Upper lobe of left lung (tissue), 6 donors: ENCODE measurements at places on chromosomes 11 and 22.

GRCh38 chr11:70112017-70112434, 33.9 kb downstream of the ANO1 start:
- no peak overlapping the region for H3K4me3 ChIP-seq
- H3K36me3 ChIP-seq = no peaks in the 10 kb centered on the region
- no peaks in the 10 kb centered on the region for H3K27me3 ChIP-seq
- no peak overlapping the region for H3K27ac ChIP-seq
- H3K4me1 ChIP-seq = no peaks in the 10 kb centered on the region
- no peak for DNase-seq

DNA sequence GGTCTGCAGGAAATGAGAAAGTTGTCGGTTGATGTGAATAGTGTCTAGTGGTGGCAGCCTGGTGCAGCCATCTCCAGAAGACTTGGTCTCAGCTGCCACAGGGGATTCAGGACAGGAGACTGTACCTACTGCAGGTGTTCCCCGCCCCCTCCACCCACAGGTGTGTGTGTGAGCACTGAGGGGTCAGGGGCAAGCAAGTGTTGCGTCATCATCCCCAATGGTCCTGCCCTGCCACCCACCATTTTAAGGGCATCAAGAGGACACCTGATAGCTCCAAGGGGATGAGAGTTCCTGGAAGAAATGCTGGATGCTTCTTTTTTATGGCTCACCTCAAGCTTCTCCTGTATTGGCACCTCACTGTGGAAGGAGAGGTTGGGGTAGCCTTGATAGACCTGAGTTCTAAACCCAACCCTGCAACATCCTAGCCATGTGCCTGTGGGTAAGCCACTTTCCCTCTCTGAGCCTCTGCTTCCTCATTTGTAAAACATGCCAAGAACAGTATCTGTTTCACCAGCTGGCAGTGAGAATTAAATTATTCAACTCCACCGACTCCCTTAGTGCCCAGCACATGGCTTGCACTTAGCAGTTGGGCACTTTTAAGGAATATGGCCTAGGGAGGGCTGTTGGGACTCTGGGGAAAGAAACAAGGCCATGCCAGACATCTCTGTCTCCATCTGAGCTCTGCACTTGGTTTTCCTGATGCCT, 6.1 kb downstream of the C11orf91 start:
- no peak for DNase-seq
- H3K4me3 ChIP-seq = no peak overlapping the region
- no peaks in the 10 kb centered on the region for H3K36me3 ChIP-seq
- H3K4me1 ChIP-seq = peaks cover 68% of the 10 kb centered on the region

DNA sequence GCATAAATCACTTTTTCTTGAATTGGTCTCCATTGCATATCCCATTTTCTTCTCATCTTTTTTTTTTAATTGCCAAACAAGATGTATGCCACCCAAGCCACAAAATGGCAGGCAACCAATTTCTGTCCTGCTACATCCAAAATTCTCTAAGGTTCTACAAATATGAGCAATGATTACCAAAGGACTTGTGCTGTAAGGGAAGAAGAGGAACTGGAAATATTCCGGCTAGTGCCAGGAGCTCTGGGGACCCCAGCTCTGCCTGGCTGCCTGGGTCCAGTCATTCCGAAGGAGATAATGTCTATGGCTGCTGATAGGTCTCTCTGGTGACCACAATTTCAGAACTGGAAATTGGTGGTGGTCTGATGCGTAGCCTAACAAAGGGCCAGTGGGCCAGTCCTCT, 17.1 kb upstream of the SNX32 start:
- H3K4me1 ChIP-seq = peaks cover 16% of the 10 kb centered on the region
- DNase-seq = no peak
- H3K27me3 ChIP-seq = no peaks in the 10 kb centered on the region
- H3K27ac ChIP-seq = peak overlapping the region; percentile 80

GRCh38 chr11:10294290-10294953, 403 bp upstream of the SBF2 start:
- H3K4me1 ChIP-seq = peaks cover 35% of the 10 kb centered on the region
- peaks cover 4% of the 10 kb centered on the region for H3K27me3 ChIP-seq
- H3K27ac ChIP-seq = peak overlapping the region; percentile 96
- H3K4me3 ChIP-seq = peak overlapping the region; percentile 76

DNA sequence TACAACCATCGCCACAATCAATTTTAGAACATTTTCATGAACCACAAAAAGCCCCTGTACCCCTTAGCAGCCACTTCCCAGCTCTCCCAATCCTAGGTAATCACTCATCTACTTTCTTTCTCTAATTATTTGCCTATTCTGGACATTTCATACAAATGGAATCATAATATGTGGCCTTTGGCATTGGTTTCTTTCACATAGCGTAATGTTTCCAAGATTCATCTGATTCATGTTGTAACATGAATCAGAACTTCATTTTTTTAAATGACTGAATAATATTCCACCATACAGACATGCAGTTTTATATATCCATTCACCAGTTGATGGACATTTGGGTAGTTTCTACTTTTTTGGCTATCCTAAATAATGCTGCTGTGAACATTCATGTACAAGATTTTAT, 56.2 kb upstream of the RCN1 start:
- H3K27me3 ChIP-seq = no peaks in the 10 kb centered on the region
- no peaks in the 10 kb centered on the region for H3K4me1 ChIP-seq
- H3K27ac ChIP-seq = no peak overlapping the region
- H3K36me3 ChIP-seq = no peaks in the 10 kb centered on the region
- DNase-seq = no peak

GRCh38 chr11:34788642-34789041, 127.5 kb downstream of the APIP start:
- DNase-seq = no peak
- no peaks in the 10 kb centered on the region for H3K36me3 ChIP-seq
- H3K4me1 ChIP-seq = peaks cover 2% of the 10 kb centered on the region
- H3K4me3 ChIP-seq = no peak overlapping the region

DNA sequence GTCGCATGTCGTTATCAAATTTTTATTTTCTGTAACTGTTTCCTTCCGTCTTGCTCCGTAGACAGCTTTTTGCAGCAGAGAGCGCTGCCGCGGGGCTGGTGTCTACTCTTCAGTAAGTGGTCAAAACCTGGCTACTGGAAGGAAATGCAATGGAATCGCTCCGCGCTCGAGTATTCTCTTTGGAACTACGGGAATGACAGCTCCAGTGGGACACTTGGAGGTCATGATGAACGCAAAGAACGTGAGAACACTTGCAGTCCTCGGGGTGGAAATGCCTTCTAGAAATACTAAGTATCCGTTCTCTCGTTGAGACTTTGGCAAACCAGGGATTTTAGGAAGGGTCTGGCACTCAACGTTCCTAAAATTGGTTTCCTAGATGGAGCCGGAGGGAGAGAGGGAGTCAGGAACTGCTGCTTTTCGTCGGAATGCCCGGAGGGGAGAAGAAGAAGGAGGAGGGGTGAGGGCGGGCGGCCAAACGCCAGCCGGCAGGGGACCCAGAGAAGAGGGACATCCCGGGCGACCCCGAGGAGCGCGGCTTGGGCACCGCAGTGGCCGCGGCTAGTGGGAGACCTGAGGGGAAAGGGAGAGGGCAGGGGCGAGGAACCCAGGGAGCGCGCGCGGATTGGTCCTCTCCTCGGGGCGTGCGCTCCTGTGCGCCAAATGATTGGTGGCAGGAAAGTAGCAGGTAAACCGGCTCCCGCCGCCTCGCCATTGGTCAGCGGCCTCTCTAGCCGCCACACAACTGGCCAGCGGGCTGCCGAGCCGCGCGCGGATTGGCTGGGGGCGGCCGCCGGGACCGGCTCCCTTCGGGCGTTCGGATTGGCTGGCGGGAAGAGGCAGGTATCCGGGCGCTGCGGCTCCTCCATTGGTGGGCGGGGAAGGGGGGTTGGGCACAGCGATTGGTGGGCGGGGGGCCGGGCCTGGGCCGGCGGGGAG, 490 bp upstream of the BMAL1 start:
- peak overlapping the region; percentile 96 for H3K4me3 ChIP-seq
- no peaks in the 10 kb centered on the region for H3K27me3 ChIP-seq
- H3K27ac ChIP-seq = peak overlapping the region; percentile 91
- H3K4me1 ChIP-seq = peaks cover 27% of the 10 kb centered on the region

DNA sequence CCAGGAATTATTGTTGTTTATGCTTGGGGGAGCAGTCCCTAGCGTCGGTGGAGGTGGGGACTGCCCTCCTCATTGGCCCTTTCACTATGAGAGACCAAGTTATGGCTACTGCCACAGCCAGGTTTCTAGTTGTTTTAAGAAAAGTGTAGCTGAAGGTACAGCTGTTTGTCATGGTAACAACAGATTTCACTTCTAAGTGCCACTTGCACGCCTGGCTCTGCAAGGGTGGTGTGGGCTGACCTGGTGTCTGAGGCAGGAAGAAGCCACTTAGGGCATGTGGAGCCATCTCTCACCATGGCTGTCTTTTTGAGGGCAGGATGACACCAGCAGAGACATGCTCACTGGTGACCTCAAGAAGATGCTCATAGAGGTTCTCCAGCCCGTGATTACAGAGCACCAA, 46.3 kb upstream of the MPEG1 start:
- no peak for DNase-seq
- no peaks in the 10 kb centered on the region for H3K27me3 ChIP-seq
- H3K4me3 ChIP-seq = no peak overlapping the region
- H3K27ac ChIP-seq = no peak overlapping the region

GRCh38 chr11:12802418-12803085, 128.3 kb downstream of the TEAD1 start:
- H3K36me3 ChIP-seq = no peaks in the 10 kb centered on the region
- peaks cover 54% of the 10 kb centered on the region for H3K4me1 ChIP-seq
- H3K4me3 ChIP-seq = no peak overlapping the region
- H3K27me3 ChIP-seq = no peaks in the 10 kb centered on the region
- H3K27ac ChIP-seq = peak overlapping the region; percentile 40

DNA sequence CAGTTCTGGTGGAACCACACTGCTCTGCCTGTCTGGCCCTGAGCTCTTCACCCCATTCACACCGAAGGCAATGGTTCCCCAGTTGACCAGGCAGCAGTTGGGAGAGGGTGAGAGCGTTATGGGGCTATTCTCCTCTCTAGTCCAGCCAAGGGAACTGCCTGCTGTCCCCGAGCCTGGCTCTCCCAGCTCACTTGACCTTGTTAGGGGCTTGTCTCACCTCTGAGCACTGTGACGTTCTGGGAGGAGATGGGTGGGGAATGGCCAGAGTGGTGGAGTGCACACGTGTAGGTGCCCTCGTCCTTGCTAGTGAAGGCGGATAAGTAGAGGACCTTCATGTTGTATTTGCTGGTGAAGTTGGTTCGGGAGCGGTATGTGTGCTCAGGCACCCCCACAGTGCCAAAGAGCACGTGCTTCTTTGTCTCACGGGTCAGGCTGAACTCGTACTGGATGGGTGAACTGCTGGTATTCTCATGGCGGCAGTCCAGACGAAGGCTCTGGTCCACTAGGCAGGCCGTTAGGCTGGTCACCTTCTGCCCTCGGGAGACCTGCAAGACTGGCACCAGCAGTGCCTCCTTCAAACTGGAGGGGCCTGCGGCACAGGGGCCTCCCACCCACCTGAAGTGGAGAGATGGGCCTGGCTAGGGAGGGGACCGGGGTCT, 3.0 kb downstream of the THY1 start:
- no peak for DNase-seq
- H3K27ac ChIP-seq = no peak overlapping the region
- H3K4me1 ChIP-seq = peaks cover 21% of the 10 kb centered on the region
- H3K4me3 ChIP-seq = no peak overlapping the region
- H3K36me3 ChIP-seq = no peaks in the 10 kb centered on the region

- no peak for DNase-seq
- no peak overlapping the region for H3K4me3 ChIP-seq
- no peaks in the 10 kb centered on the region for H3K27me3 ChIP-seq
- no peak overlapping the region for H3K27ac ChIP-seq
Measured at GRCh38 chr11:129751511-129751910, 64.1 kb upstream of the TMEM45B start.

DNA sequence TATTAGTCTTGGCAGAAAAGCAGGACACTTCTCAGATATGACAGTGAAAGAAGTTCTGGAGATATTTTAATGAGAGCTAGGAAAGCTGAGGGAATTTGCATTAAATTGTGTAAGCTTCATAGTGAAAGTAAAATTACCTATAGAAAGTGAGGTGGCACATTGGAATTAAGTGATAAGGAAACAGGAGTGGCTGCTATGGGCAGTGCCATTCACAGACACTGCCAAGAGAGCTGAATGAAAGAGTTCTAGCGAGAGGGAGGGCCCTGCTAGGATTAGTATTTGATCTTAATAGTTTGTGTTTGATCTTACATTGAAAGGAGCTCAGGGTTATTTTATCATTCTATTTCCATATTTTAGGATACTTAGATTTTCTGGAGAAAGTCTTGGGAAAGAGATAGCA, 351.9 kb downstream of the DDX10 start:
- no peaks in the 10 kb centered on the region for H3K36me3 ChIP-seq
- DNase-seq = no peak
- H3K27me3 ChIP-seq = no peaks in the 10 kb centered on the region

- DNase-seq = peak; percentile 86
- H3K27ac ChIP-seq = peak overlapping the region; percentile 82
- H3K4me3 ChIP-seq = no peak overlapping the region
- H3K4me1 ChIP-seq = peaks cover 58% of the 10 kb centered on the region
- H3K27me3 ChIP-seq = no peaks in the 10 kb centered on the region
- H3K36me3 ChIP-seq = no peaks in the 10 kb centered on the region
Measured at GRCh38 chr22:20531404-20532201, 24.2 kb downstream of the MED15 start.

GRCh38 chr11:61164606-61165424, 3.6 kb upstream of the VPS37C start:
- no peaks in the 10 kb centered on the region for H3K27me3 ChIP-seq
- DNase-seq = no peak
- no peak overlapping the region for H3K4me3 ChIP-seq
- peaks cover 18% of the 10 kb centered on the region for H3K4me1 ChIP-seq

- H3K27ac ChIP-seq = no peak overlapping the region
- DNase-seq = no peak
- no peaks in the 10 kb centered on the region for H3K4me1 ChIP-seq
- no peaks in the 10 kb centered on the region for H3K27me3 ChIP-seq
- no peaks in the 10 kb centered on the region for H3K36me3 ChIP-seq
Measured at GRCh38 chr11:119835753-119836152, 106.8 kb upstream of the NECTIN1 start.

DNA sequence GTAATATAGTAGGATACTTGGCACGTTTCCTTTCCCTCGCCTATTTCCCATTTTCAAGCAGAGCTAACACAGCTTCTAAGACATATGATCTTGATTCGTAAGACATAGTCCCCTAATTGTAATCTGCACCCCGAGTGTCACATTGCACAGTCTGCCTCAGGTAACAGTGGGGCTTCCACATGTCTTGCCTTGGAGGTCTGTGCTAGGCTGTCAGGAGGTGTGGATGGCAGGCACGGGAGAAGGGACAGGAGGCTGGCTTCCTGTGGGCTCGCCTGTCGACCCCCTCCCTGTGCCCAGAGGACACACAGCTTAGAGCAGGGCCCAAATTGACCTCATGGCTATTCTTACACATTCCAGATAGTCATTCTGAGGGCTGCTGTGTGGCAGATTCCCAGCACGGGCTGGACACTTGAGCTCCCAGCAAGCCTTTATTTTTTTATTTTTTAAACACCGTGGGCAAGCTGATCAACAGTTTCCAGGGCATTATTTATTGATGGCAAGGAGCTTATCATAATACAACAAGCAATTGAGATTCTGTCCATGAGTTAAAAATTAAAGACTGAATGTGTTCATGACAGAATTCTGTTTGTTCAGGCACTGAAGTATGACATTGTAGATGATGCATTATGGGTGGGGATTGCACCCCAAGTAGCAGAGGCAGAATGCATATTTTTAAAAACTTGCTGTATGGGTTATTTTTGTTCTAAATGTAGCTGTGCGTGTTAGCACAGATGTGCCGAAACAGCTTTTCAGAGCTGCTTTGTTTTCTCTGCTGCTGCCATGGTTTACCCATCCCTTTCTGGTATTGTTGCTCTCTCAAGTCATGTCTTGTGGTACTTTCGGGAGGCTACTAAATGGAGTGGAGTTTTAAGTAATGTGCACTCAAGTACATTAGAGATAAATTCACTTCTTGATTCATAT, 113.0 kb downstream of the ATXN10 start:
- H3K36me3 ChIP-seq = no peaks in the 10 kb centered on the region
- H3K27ac ChIP-seq = no peak overlapping the region
- DNase-seq = no peak
